NCI-H524 treated with DMSO at 0.1 percent for 48 hours (cell line): ENCODE measurements at places on chromosomes 2 and 18.

- DNase-seq = no peak
These were observed at the start of gene CHST9 for GRCh38 chr18:27185025-27185763. TSS of gene CHST9 (minus strand) at chr18:27185308. CDS start at chr18:27142809, 42,499 bp downstream.

DNA sequence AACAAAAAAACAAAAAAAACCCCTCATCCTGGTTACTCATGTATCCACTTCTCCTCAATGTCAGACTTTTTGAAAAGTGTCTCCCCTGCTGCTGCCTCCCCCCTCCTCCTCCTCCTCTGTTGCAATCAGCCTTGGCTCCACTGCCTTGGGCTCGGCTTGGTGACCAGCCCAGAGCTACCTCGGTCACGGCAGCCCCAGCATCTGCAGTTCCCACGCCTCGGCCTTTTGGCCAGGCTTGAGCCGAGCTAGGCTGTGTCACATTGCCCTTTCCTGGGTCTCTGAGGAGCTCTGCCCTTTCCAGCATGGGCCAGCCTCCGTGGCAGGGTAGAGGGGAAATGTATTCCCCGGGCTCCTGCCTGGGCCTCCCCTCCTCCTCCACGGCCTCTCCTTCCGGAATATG lies 22.7 kb upstream of the INHBB start:
- no peak for DNase-seq

- DNase-seq = no peak
These were observed 1095.7 kb upstream of the CNTNAP5 start for GRCh38 chr2:122929347-122929746.

GRCh38 chr2:174493549-174494331 lies 6.9 kb upstream of the GPR155 start:
- DNase-seq = no peak
